ENCODE measurements at places on chromosomes 7 and 10.

DNA sequence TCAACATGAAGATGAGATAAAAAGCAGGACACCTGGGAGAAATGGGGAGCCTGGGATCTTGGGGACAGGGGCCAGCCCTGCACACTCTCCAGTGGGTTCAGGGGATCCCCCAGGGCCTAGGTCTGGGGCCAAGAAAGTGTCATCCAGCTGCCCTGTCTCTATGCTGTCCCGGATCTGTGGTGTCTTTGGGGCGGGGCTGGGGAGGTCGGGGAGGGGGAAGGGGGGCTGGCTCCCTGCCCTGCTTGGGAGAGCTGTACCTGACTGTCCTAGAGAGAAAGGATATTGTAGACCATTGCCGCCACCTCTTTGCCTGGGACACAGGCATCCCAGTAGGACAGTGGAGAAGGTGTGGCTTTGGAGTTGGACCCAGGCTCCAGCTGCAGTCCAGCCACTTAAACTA, 7.0 kb upstream of the SPACDR start:
- no peak for DNase-seq

DNA sequence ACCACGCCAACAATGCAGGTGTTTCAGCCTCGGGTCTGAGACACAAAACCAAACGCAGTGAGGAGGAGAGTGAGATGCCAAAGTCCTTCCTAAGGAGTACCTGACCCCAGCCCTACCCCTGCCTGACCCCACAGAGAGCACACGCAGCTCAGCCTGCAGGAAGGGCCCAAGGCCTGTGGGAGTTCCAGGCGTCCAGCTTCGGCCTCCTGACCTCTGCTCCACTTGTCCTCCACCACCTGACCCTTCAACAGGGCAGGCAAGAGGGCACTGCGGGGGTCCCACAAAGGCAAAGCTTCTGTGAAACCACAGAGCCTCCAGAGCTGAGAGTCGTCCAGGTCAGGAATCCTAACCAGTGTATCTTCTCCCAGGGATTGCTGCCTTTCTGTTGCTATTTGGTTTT, 122.0 kb upstream of the PPP2R2D start:
- DNase-seq: no peak

DNA sequence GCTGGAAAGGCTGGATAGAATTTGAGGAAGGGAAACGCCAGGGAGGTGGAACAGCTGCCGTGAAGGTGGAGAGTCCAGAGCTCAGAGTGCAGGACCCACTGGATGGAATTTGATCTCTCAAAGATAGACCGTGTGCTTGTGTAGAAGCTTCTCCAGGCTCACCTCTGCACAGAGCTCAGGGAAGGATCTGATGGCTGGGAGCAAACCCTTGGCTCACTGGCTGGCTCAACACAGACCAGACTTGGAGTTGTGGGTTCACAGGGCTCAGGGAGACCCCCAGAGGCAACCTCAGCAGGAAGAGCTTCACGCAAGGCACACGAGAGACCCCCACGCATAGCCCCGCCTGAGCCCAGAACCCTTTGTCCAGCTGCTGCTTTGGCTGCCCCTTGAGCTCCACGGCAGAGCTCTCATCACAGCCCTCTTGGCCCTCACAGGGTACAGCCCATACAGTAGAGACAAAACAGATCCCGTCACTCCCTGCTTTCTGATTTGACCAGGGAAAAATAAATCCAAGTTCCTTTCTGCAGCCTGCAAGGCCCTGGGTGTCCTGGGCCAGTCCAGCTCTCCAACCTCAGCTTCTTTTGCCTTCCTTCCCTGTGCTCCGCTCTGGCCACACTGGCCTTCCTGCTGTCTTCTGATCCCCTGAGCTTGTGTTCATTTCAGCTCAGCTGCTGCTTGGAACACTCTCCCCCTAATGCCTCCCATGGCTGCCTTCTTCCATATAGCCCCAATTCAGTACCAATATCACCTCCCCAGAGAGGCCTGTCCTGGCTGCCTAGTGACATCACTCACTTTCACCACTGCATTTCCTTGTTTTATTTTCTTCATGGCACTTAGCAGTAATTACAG, 26.3 kb downstream of the GHRHR start:
- DNase-seq: no peak

- DNase-seq: no peak
These were observed 345.2 kb upstream of the C7orf33 start for GRCh38 chr7:148245381-148245780.

DNA sequence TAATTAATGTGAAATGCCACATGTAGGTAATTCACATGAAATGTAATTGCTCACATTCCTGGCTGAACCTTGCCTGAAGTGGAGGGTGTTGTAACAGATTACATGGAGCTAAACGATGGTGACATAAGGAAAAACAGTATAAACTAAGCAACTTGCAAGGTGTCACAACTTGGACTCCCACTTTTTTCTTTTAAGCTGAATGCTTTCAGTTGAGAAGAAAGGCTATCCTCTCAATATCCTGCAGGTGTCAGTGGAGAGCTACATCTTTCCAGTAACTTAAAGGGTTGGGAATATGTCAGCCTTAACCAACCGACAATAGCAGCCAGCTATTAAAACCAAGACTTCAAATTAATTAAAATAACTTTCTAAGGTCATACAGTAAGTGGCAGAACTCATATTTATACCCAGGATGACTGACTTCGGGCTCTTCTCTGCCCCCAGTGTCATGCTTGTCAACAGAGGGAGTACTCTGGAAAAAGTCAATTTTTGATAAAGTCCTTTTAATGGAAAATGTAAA, 33.7 kb downstream of the NRBF2 start:
- DNase-seq: no peak

GRCh38 chr10:77560052-77560451, 77.6 kb downstream of the KCNMA1 start:
- no peak for DNase-seq

GRCh38 chr7:127330070-127330469, 62.4 kb downstream of the ZNF800 start:
- no peak for DNase-seq

- no peak for DNase-seq
These were observed 453.8 kb upstream of the ANKRD30A start for GRCh38 chr10:36671607-36672006.

DNA sequence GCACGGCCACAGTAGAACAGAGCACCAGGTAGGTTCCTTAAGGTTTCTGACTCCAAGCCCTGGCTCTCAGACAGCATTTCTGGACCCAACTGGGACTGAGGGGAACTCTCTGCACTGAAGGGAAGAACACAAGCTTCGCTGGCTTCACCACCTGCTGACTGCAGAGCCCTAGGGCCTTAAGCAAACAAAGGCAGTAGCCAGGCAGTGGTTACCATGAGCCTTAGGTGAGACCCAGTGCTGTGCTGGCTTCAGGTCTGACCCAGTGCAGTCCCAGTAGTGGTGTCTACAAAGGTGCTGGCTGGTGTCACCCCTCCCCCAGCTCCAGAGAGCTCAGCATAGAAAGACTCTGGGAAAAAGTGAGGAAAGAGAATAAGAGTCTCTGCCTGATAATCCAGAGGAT, 59.5 kb downstream of the SIRT1 start:
- DNase-seq: no peak

DNA sequence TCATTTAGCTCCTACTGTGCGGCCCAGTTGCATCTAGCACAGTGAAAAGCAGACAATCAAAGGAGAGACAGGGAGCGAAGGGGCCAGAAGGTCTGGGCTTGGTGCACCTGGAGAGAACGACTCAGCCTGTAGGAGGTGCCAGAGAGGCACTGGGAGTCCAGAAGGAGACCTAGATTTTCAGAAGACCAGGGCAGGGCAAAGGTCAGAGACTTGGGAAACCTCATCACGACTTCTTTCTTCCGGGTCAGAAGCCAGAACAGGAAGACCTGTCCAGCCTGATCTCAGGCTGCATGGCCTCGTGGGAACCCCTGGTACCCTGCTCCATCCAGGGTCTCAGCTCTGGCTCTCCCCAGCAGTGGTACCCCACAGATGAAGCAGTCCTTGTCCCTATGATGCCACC, 5.2 kb downstream of the AGAP3 start:
- DNase-seq: no peak

GRCh38 chr10:36351159-36351558, 709.1 kb upstream of the FZD8 start:
- no peak for DNase-seq

GRCh38 chr7:134686786-134687185, 40.1 kb downstream of the BPGM start:
- no peak for DNase-seq

- DNase-seq: no peak
These were observed 51.1 kb downstream of the DPYSL4 start for GRCh38 chr10:132237871-132238270.

- DNase-seq: no peak
These were observed 47.2 kb downstream of the KIF11 start for GRCh38 chr10:92640107-92640506.

- no peak for DNase-seq
These were observed 53.6 kb downstream of the TMEM130 start for GRCh38 chr7:98816241-98816640.

- DNase-seq: no peak
These were observed 20.0 kb downstream of the SMKR1 start for GRCh38 chr7:129522088-129522970.

DNA sequence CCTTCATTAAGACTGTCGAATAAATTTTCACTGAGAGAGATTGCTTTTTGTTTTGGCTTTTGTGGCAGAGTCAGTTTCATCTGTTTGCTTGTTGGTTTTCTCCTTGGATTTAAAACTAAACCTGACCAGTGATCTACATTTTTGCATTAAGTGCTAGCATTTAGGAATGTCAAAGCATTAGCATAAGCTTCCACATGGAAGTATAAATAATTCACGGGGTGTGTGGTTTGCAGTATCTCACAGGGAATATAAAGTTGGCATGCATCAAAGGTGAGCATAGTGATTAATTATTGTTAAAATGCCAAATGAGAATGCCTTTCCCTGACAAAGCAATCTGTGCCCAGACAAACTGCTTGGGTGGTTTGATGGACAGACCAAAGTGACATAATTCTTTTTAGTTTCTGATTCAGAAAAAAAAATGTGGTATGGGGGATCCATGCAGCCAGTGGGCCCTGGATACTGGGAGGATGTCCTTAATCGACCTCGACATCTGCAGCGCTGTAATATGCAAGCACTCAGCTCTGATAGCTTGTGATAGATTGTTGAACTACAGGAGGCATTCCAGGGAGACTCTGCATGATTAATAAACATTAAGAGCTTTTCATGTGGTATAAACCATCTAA, 339.3 kb upstream of the POM121L12 start:
- DNase-seq: no peak

DNA sequence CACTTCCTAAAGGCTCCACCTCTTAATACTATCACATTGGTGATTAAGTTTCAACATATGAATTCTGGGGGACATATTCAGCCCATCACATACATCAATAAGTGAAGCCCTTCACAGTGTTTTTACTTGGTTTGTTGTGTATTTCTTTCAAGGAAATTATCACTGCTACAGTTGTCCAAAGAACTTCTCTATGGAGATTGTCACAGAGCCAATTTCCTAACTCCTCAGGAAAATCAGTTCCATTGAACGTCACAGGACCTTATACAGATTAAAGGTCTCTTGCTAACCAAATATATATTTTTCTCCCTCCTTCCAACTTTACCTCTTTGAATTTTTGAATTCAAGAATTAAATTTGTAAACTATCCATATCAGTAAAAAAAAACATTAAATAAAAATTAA, 114.3 kb downstream of the LRRN3 start:
- DNase-seq: no peak

- no peak for DNase-seq
These were observed 7.5 kb upstream of the LRRN3 start for GRCh38 chr7:111083413-111083812.

DNA sequence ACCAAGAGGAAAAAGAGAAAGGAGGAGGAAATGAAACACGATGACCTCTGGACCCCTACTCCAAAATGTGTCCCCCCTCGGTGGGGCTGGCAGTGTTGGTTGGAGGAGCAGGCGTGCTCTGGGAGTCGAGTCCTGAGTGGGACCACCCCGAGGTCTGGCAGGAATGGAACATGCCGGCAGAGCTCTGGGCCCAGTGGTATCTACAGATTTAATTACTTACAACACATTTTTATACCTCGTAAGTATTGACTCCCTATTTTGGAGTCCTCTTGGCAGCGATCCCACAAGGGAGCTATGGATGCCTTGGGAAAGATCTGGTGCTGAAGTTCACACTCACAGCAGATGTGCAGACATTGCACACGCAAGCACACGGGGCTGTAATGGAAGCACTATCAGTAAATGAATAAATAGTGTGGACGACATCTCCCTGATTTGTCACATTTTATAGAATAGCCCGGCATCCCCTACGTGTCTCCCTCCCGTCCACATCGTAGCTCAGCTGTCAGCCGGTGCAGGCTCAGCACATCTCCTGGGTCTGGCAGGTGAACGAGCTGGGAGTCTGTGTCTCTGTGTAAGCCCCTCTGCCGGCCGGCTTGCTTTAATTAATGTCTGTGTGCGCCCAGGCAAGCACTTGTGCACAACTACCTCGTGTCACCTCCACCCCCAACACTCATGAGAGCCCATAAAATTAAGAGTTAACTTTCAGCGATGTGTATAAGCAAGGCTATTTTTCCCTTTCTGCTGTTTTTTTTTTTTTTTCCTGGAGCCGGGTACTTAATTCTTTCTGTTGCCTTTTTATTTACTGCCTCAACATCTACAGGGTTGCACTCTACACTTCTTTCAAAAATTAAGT, 603.2 kb downstream of the LRMDA start:
- DNase-seq: no peak
